ENCODE measurements at places on chromosomes 5 and 9. TPM values are rescaled to one million over a fixed set of nuclear protein-coding genes. Genes with fewer than 3 reads are reported as not detected.

- peaks cover 6% of the 10 kb centered on the region for H3K27me3 ChIP-seq
- peaks cover 9% of the 10 kb centered on the region for H3K4me1 ChIP-seq
- DNase-seq: no peak
- no peak overlapping the region for H3K27ac ChIP-seq
- peaks cover 31% of the 10 kb centered on the region for H3K36me3 ChIP-seq
Observed at GRCh38 chr5:178411083-178411482, 178.5 kb upstream of the PHYKPL start.

- H3K27me3 ChIP-seq: no peaks in the 10 kb centered on the region
- H3K36me3 ChIP-seq: no peaks in the 10 kb centered on the region
- no peak for DNase-seq
- no peak overlapping the region for H3K4me3 ChIP-seq
Observed at GRCh38 chr5:55594671-55595070, 59.9 kb upstream of the PLPP1 start.

GRCh38 chr9:33159777-33160127 is 7.4 kb downstream of the B4GALT1 start:
- no peak overlapping the region for H3K27ac ChIP-seq
- peaks cover 6% of the 10 kb centered on the region for H3K27me3 ChIP-seq
- no peaks in the 10 kb centered on the region for H3K36me3 ChIP-seq

DNA sequence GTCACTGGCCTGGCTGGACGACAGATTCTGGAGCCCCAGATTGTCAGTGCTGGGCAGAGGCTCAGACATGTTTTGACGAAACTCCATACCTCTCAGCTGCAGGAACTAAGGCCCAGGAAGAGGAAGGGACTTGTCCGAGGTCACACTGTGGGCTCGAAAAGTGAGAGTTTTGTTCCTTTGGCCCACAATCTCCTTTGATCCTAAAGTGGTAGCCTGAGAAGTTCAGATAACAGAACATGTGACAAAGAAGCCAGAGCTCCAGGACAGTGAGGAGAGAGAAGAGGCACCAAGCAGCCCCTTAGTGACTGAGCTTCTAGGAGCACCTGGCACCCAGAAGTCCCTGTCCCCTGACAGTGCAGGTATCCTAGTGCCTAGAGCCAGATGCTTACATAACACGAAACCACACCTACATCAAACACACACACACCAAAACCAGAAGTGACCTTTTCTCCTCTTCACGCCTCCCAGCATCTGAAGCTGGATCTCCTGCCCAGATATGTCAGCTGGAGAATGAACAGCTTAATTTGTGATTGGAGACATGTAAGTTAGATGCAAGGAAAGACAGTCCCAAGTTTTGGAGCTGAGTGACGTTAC is 88.9 kb downstream of the ADRB2 start:
- peaks cover 2% of the 10 kb centered on the region for H3K27me3 ChIP-seq
- no peak for DNase-seq
- H3K4me1 ChIP-seq: no peaks in the 10 kb centered on the region
- H3K36me3 ChIP-seq: no peaks in the 10 kb centered on the region
- H3K27ac ChIP-seq: no peak overlapping the region

DNA sequence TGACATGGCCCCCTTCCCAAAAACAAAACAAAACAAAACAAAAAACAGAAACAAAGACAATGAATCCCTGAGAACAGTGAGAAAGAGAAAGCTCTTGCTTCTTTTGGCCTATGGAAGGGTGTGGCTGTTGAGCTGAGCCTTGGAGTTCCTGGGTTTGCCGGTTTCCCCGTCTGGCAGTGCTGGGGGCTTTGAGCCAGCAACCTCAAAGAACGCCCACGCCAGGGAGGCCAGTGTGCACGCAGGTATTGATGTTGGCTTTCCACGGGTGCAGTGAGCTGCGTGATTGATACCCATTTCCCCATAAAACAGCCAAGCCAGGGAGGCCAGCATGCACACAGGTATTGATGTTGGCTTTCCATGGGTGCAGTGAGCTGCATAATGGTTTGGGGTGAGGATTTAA is 8.3 kb upstream of the LCN1 start:
- no peak for DNase-seq
- no peak overlapping the region for H3K4me3 ChIP-seq
- H3K27ac ChIP-seq: no peak overlapping the region
- H3K27me3 ChIP-seq: peaks cover 3% of the 10 kb centered on the region
- H3K36me3 ChIP-seq: peaks cover 14% of the 10 kb centered on the region

IFNK gene
- not detected for total RNA-seq
